ENCODE measurements at places on chromosomes 4 and X. TPM values are rescaled to one million over a fixed set of nuclear protein-coding genes. Genes with fewer than 3 reads are reported as not detected.

SYN1 gene
- not detected for total RNA-seq

H2BW2 gene
- not detected for total RNA-seq

ADAMTS3 gene
- 0.36 TPM for total RNA-seq

IL15 gene
- total RNA-seq = 4.0 TPM

GLRA2 gene
- not detected for total RNA-seq
